ENCODE measurements at places on chromosomes 5 and 9.

DNA sequence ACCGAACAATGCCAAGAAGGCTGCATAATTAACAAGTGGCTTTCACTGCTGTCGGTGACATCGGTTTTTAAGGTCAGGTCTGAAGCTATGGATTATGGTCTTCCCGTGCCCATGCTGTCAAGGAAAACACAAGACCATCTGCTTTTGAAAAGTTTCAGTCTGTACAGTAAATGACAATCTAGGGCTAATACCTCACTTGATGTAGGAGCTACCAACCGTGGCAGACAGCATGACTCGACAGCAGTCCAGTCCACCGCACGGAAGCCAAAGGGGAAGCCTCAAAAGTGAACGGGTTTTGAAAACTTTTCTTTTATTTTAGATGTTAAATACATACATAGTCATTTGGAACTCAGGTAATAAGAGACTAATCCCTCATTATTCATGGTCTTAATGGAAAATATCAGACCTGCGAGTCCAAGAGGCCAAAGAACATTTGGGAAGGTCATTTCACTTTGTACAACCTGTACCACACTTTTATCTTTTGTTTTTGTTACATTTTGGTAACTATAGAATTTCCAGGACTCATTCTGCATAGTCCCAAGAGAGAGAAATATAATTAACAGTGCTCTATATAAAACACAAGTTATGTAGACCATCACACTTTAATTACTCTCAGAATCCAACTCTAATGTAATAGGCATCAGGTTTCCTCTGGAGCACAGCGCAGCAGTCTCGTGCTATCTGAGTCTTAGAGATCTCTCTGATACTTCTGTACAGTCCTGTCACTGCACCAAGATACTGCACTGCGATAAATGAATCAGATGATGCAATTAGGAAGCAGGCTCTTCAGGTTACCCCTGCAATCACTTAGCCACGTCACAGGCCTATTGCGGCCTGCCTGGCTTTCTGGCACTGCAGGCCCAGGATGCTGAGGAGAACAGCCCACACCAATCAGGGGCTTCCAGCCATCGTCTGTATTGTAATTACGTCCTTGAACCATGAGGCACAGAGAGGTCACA is 184.9 kb downstream of the FANCC start:
- DNase-seq: no peak

DNA sequence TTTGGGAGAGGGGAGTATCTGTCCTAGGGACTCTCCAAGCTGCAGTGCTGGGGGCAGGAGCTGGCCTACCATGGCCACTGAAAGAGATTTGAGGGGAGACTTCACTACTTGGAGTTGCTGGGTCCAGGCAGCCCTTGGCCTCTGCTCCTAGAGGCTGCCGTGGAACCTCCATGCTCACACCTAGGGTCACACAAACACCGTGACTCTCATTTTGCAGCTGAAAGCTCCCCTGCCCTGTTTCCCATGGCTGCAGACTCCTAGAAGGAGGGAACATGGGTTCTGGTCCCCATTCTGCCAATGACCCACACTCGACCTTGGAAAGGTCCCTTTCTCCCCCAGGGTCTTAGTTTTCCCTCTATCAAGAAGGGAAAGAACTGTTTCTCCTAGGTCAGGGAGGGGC is 147.1 kb upstream of the PPP1R26 start:
- DNase-seq: no peak

DNA sequence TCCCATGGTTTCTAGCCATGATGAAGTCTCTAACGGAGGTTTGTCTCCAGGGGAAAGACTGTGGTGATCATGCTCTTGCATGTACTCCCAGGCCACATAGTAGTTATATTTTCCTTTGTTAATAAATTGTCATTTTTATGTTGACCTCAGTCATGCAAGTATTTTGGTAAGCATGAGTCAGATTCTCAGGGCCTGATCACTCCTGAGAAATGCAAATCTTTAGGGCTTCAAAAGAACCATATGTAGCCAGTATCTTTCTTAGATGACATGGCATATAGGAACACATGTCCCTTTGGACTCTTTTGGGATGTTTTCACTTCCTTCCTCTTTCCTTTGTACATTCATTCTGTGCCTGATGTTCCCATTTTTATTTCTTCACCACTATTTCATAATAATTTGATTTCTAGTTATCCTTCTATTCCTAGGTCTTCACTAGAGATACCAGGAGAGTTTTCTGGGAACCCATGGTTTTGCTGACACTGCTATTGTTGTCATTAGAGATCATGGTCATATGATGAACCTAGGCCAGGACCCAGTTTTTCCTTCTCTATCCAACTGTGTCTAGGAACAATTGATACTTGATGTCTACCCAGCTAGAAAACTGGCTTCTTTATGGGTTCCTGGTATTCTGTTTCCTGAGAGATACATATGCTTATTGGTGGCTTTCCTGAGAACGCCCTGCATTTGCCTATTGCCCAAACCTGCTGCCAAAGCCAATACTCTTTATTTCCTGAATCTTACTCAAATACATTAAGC is 248.1 kb upstream of the NREP start:
- peak; percentile 53 for DNase-seq

DNA sequence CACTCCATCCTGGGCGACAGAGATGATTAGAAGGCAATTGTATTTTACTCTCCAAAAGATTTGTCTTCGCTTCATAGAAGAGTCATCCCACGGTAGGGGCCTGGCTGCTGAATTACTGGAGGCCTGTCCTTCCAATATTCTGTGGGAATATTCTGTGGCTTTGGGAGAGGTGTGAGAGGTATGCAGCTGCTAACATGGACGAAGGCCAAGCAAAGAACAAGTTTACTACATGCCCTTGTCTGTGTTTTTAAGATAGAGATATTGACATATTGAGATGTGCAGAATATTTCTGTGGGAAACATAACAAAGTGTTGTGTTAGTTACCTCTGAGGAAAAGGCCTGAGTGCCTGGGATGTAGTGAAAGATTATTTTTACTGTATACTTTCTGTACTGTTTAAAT is 71.8 kb upstream of the SMIM15 start:
- no peak for DNase-seq

DNA sequence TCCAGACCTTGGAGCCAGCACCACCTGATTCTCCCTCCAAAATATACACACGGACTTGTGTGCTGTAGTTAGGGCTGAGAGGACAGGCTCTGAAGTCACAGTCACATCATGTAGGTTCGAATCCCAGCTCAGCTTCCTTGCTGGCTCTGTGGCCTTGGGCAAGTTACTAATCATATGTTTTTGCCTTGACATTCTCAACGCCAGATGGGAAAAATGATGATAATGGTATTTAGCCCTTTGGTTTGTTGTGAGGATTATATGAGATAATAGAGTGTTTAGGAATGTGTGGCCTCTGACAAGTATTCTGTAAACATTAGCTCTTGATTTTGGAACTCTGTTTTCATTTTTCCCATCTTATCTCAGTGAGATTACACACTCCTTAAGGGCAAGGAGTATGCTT is 72.5 kb downstream of the PLAC8L1 start:
- DNase-seq: peak; percentile 5

- no peak for DNase-seq
Observed at GRCh38 chr9:98869866-98870265, 62.4 kb downstream of the GALNT12 start.

- DNase-seq: no peak
Observed at GRCh38 chr5:120435129-120435528, 29.0 kb upstream of the PRR16 start.

- DNase-seq: no peak
Observed at GRCh38 chr5:148665431-148665830, 11.1 kb upstream of the HTR4 start.

DNA sequence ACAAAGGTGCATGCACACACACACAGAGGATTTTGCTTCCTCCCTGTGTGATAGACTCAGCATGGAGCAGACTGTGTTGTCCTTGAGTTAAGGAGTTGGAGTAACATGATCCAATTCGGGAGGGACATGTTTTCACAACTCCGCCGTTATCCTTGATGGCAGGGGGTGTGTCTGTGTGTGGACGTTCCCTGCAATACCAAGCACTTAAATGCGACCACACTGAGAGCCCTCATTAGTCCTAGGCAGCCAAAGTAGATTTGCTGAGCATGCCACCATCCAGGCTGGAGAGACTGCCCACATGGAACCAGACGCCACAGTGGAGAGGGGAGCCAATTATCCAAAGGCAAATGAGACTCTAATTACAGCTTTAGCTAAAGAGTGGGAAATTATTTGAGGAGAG is 140.1 kb downstream of the DOCK2 start:
- DNase-seq: no peak
